IPS-NIHi11 (cell line): ENCODE measurements at places on chromosomes 2 and 18.
A peak's percentile ranks its signal among the peaks of the same experiment; 100 is the strongest.

DNA sequence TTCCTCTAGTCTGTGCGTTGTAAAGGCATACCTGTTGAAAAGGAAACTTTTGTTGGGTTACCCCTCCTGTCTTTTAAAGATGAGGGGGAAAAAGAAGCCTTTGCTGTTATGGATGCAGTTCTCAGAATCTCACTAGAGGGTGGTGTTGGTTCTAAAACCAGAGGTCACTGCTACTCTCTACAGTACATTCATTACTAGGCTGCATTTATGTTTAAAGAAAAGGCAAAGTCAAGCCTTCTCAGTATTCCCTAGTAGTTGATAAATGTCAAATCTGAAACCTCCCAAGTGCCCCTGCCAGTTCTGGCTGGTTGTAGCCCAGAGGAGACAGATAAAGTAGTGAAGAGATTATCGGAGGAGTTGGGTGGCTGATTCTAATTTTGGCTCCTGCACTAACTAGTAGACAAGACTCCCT is 1.4 kb upstream of the PLCL1 start:
- peak; percentile 36 for DNase-seq

DNA sequence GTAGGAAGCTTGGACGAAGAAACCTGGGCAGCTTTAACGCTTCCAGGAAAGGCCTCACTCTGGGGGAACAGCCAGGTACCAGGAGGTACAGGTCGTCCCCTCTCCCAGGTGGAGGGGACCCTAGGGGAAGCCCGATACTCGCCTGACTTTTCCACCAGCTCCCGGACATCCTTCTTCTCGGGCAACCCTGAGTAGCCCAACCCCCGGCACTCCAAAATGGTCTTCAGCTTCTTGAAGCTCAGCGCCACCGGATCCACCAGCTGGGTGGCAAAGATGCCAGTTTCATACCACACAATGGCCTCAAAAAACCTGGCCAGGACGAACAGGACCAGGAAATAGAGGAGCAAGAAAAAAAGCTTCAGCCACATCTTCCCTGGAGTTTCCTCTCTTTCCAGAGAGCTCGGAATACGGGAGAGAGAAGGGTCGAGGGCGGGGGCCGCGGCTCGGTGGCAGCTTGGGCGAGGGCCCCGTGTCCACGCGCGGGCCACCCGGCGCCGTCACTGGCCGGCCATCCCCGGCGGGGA is 1.1 kb downstream of the RNF103 start:
- DNase-seq = peak; percentile 18

DNA sequence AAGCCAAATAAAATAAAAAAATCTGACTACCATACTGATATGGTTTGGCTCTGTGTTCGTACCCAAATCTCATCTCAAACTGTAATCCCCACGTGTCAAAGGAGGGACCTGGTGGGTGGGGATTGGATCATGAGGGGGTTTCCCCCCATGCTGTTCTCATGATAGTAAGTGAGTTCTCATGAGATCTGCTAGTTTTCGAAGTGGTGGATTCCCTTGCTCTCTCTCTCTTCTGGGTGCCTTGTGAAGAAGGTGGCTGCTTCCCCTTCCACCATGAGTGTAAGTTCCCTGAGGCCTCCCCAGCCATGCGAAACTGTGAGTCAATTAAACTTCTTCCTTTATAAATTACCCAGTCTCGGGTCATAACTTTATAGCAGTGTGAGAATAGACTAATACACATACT is 123.8 kb upstream of the WDSUB1 start:
- DNase-seq = no peak

DNA sequence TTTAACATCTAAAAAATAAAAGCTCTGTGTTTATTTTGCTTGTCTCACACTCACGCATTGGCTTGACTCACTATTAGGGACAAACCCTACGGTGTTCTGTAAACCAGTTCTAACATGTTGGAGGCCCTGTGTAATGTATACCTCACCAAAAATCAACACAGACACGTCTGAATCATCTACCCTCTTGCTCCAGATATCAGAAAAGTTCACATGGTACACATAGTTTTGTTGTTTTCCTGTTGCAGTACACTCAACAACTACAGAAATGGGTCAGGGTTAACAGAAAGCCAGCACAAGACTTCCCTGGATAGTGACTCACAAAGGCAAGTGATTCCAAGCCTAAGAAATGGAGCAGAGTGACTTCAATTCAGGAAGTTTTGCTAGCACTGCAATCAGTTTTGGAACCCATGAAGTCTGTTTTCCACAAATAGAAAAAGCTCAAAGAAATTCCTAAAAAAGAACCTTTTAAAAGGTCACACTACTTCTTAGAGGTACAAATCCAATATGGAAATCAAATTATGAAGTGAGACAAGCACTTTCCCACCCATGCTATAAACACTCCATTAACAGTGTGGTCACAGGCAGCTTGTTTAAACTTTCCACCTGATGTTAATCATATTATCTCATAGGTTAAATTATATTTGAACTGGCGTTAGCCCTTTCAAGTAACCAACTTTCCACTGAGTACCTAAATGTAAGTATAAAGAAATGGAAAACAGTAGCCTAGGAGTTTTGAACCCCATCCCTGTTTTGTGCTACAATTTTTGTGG is 87.4 kb downstream of the GAREM1 start:
- no peak for DNase-seq

DNA sequence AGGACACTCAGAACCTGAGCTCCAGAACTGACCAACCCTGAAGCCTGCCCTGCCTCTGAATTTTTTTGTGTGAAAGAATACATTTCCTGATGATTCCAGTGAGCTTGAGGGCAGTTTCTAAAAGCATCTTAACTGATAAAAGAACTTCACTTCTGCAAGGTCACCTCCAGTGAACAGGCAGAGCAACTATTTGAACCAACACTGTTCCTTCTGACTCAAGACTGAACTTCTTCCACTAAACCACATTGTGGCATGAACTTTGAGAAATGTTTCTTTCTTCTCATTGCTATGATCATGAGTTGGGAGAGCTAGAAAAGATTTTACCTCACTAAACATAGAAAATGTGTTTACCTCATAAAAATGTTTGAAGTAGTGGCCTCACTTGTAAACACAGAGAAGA is 83.8 kb upstream of the SERTAD2 start:
- DNase-seq = no peak

GRCh38 chr18:13605901-13606300 is 120.5 kb downstream of the FAM210A start:
- no peak for DNase-seq

- no peak for DNase-seq
Measured at GRCh38 chr2:119364798-119365197, 1.8 kb downstream of the C2orf76 start.

GRCh38 chr2:199994371-199994770 is 39.0 kb downstream of the MAIP1 start:
- no peak for DNase-seq

GRCh38 chr2:37877457-37878315 is 47.4 kb upstream of the RMDN2 start:
- peak; percentile 62 for DNase-seq

DNA sequence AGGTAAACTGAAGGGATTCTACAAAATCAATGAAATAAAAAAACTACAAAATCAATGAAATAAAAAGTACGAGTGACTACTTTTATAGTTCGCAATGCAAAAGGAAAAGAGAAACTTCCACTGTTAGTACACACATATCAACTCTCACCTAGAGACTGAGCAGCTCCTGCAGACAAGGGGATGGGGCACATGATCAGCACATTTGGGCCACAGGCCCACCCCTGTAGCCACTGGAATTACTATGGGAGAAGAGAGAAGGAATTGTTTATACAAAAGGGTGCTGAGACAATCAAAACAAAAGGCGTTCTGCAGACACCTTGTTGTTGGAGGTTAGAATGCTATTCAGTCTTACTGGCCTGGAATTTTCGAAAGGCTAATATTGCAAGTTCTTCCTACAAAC is 34.7 kb upstream of the CD226 start:
- peak; percentile 17 for DNase-seq
